Stimulated activated CD4-positive, alpha-beta T cell treated with anti-CD3 and anti-CD28 coated beads, Interleukin-15, amount 100 ng/mL, for 48 hours (primary cell): ENCODE measurements at places on chromosomes 1 and 21.
A peak's percentile ranks its signal among the peaks of the same experiment; 100 is the strongest.

GRCh38 chr1:24566236-24566867 is 10.5 kb downstream of the NCMAP start:
- DNase-seq, result no peak

DNA sequence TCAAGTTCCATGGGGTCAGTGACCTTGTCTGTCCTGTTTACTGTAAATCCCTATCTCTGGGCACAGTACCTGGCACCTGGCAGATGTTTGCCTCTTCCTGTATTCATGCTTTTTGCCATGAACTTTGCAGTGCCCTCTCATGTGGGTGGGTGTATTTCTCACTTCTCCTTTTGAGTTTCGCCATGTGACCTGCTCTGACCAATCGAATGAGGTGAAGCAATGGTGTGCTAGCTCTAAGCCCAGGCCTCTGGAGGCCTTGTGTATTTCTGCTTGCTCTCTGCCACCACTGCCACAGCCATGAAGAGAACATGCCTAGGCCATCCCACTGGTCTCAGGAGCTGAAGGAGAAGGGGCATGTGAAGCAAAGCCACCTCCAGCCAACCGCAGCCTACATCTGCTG is 185.5 kb upstream of the ZC3H12A start:
- peak; percentile 4 for DNase-seq

- no peak for DNase-seq
Measured at GRCh38 chr1:17643861-17644703, 104.6 kb downstream of the ARHGEF10L start.

DNA sequence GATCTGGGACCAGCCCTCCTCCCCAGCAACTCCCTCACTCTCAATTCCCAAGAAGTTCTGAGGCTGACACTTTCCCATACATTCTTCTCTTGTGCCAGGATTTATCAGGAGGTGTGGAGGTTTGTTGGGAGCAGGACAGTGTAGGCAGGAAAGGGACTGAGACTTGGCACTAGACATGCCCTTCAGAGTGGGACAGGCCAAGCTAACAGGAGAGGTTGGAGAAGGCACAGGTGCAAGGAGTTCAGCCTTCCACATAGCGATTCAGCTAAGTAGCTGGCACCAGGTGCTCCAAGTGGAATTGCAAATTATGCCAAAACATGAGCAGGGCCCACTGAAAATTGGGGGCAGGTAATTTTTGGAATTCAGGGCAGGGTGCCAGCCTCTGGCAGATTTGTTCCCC is 83.0 kb upstream of the DUSP10 start:
- DNase-seq, result no peak

DNA sequence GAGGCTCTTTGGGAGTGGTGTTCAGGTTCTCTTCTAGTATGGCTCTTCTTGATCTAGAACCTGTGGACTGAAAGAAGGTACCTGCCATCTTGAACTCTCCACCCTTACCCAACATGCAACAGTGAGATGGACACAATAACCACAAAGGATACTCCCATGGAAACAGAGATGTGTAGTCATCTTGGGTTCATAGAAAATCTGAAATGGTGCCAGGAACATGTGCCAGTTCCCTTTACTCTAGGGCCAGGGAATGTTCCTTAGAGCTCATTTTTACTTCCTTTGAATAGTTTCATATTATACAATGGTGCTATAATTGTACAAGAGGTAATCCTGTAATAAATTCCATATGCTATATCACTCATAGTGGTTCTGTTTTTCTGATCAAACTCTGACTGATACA is 13.2 kb upstream of the SCYL3 start:
- DNase-seq, result no peak

- DNase-seq, result no peak
Measured at GRCh38 chr1:17250601-17251000, 1.7 kb downstream of the PADI3 start.

- DNase-seq, result no peak
Measured at GRCh38 chr1:223217781-223218180, 74.7 kb upstream of the TLR5 start.

DNA sequence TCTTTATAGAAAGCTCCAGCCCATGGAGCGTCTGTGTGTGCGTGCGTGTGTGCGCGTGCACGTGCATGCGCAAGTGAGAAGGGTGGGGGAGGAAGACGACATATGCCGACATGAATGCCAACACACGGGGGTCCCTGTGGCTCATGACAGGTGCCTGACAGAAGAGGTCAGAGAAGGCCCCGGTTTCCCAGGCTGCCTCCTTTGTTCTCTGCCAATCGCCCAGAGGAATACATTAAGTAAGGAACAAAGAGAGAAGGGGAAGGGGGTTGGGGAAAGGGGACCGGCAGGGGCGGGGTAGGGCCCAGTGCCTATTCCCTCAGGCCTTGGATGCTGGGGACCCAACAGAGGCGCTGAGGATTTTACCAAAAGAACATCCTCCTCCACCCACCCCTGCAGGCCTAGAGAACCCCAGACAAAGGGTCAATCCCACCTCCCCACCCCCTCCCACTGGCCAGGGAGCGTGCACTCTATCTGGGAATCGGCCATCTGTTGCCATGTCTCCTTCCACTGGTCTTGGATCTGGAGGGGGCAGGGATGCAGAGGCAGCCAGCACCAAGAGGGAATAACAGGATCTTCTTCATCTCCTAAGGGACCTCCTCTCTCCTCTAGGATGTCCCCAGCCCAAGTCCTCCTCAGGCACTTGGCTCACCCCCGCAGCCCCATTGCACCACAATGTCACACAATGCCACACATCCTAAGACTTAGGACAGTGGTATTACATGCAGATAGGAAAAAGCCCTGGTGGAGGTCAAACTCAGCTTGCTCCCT is 39.4 kb downstream of the PIK3C2B start:
- no peak for DNase-seq

DNA sequence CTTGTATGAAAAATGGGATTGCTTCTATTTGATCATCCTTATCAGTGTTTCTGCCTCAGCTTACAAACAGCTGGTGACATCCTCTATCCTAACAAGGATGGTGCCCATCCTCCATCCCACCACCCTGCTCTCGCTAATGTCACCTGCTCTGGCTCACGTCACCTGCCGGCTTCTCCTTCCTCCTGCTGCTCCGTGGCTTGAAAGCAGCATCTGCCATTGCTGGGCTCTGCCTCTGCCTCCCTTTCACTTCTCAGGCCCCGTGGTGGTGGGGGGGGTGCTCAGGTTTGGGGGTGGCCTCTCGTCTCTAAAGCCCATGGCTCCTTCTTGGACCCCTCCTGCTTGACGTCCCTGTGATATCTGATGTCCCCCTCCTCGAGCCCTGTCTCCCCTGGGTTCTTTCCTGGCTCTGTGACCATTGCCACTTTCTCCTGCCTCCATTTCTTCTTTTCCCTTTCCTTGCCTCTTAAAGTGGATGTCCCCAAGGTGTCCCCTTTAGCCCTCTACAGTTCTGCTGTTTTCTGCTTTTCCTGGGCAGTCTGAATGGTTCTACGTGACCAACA is 135.5 kb upstream of the ERRFI1 start:
- DNase-seq, result no peak

DNA sequence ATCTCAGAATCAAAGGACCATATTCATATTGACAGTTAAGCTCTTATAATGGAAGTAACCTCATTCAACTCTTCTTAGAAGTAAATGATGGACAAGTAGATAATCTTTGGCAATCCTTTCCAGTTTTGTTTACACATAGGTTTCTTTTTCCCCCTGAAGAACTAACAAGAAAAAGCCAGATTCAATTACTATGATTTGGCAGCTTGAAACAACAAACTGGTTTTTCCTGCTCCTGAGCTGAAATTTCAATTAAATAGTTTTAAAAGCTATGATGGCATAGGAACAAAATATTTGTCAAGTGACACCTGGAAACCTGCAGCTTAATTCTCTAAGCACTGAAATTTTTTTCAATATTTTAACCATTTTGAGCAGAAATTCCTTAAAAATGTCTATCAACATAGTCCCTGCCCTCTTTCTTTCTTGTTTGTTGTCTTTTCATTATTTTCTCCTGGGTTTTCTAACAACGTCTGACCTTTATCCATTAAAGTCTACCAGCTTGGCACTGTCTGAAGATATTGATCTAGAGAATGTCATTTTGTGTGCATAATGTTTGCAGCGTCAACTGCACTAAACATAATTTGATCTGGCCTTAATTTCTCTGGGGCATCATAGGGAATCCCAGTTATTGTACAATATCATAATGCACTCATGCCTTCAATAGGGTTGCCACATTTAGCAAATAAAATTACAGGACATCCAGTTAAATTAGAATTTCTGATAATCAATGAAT is 4.0 kb upstream of the SLC35A3 start:
- DNase-seq, result no peak

GRCh38 chr1:14616632-14617396 is 18.3 kb downstream of the KAZN start:
- DNase-seq, result no peak

DNA sequence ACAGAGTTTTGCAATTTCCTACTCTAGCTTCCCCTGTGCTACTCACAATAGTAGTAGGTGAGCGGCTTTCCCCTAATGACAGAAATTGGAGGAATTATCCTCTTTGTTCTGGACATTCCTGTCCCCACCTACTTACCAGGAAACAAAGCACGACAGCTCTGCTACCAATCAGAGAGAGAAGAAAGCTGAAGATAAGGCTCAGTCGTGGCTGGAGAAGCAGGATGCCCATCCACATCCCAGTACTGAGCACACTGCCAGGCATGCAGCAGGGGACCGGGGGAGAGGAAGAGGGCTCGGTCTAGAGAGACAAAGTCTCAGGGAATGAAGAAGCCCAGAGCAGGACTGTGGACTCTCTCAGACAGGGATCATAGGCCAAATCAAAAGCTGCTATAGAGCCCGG is 134.1 kb upstream of the KRTAP19-8 start:
- no peak for DNase-seq

GRCh38 chr21:33332143-33332542 is 7.4 kb downstream of the IFNAR1 start:
- DNase-seq, result no peak

GRCh38 chr1:116544588-116545358 is 26.1 kb downstream of the CD58 start:
- no peak for DNase-seq

DNA sequence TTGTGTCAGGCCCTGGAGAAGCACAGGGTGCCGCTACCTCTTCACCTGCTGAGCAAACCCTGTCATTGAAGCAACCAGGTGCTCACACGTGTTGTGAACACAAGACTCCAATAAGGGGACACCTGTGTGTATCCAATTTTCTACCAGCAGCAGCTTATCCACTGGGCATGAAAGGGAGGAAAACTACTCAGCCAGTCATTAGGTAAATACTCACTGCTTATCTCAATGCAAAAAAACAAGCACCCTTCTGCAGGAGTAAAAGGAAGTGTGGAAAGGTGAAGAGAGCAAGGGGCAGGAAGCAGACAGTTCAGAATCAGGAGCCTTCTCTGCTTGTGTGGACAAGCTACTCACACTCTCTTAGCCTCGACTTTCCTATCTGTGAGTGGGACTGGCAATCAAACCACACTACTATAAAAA is 148.9 kb downstream of the ETS2 start:
- no peak for DNase-seq

- DNase-seq, result no peak
Measured at GRCh38 chr1:248686815-248687214, 15.8 kb downstream of the OR14I1 start.

DNA sequence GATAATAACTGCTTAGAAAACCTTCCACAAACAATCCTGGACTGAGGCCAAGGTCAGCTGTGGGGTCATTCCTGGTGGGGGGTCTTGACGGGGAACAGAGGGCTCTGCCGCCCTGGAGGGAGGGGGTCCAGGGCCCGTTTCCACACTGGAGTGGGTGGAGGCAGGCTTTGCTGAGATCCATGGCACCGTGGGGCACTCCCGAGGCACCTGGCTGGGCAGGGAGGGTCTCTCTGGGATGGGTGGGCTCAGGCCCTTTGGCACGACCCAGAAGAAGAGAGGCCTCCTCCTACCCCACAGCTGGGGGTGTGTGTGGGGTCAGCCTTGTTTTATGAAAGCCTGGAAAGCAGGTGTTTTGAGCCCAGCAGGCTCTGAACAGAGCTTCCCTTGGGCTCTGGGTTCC is 5.1 kb downstream of the MMEL1 start:
- DNase-seq, result no peak

DNA sequence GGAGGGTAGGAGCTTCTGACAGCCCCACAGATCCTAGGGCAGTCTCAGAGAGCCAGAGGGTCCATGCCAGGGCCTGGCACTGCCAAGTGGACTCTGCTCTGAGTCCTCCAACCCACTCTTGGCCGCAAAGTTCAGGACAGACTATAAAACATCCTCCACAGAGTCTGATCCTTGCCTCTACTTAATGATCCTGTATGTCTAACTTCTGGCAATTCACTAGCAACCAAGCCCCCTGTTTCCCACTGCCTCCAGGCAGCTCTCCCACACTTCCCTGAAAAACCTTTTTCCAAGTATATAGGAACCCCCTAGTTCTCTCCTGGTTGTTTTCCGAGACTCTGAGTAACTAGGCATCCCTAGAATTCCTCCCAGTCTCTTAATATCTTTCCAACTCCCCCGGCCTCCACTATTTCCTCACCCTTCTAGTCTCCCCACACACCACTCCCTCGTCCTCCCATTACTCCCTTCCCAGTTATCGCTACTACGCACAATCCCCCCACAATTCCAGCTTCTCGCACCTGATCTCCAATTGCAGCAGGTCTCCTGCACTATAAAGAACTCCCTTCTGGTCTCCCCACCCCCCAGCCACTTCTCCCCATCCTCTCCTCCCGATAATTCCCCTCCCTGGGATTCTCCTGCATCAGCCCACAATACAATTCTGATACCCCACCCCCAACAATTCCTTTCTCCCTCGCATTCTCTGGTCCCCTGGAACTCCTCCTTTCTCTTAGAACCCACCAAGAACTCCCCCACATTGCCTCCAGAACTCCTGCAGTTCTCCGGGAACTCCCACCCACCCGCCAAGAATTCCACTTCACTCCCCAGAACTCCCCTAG is 574 bp downstream of the IGSF9 start:
- no peak for DNase-seq

- DNase-seq, result no peak
Measured at GRCh38 chr1:153307221-153307600, 5.5 kb downstream of the PGLYRP3 start.
